ENCODE measurements at places on chromosomes 4 and X.

- no peak for DNase-seq
Measured at GRCh38 chr4:25861951-25862410, 807 bp downstream of the SEL1L3 start.

GRCh38 chrX:136204571-136204970 is 46.6 kb downstream of the MAP7D3 start:
- DNase-seq = no peak

DNA sequence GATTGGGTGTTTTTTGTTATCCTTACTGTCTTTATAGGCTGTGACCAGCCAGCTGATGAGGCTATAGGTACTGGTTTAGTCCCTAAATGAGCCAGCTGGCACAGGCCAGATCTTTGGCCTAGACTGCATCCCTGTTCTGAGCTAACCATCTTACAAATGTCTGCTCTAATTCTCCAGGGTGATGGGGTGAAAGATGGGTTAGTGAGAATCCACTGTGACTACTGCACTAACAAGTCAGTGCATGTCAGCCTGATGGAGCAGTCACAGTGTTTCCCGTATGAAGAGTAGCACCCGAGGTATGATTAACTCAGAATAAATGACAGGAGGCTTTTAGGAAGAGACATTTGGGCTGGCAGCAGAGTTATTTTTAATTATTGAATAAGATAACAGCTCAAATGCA is 181.0 kb downstream of the DCTD start:
- no peak for DNase-seq

GRCh38 chr4:149426461-149426860 is 389.2 kb downstream of the IQCM start:
- no peak for DNase-seq

- DNase-seq = no peak
Measured at GRCh38 chrX:106649523-106650428, 38.0 kb downstream of the RADX start.

DNA sequence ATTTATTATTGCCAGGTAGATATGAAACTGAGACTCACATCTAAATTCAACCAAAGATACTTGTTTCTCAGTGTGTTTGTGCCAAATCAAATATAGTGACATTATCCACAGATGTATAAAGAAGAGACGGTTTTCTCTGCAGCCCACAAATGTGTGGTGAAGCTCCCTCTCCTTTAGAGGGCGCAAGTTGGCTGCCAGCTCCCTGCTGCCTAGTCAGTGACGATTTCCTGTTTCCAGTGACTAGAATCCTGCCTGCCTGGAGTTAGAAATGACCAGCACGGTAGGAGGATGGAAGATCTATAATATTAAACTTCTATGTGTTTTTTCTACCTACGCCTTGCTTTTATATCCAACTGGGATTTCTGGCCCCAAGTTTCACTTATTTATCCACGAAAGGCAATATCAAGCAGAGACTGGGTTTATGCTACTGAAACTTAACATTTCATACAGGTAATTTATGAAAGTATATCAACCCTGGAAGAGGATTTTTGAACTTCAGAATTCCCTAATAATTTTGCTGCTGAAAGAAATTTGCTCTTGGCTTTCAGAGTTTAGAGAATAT is 1793.7 kb upstream of the TENM3 start:
- peak; percentile 78 for DNase-seq

DNA sequence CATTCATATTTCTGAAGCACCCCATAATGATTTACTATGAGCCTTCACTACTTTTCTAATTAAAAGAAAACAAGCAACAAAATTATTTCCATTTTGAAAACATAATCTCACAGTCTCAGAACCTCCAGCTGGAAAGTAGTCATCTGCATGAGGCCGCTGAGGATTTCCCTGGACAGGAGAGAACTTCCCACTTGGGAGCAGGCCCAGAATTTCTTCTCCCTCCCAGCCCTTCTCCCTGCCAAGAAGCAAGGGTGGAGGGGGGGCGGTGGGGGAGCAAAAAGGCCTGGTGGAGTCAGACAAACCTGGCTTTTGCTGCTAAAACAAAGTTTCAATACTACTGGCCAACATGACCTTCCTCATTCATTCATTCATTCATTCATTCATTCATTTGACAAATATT is 167.3 kb downstream of the PJA1 start:
- DNase-seq = no peak

GRCh38 chr4:141810038-141810711 is 173.8 kb downstream of the IL15 start:
- DNase-seq = no peak

DNA sequence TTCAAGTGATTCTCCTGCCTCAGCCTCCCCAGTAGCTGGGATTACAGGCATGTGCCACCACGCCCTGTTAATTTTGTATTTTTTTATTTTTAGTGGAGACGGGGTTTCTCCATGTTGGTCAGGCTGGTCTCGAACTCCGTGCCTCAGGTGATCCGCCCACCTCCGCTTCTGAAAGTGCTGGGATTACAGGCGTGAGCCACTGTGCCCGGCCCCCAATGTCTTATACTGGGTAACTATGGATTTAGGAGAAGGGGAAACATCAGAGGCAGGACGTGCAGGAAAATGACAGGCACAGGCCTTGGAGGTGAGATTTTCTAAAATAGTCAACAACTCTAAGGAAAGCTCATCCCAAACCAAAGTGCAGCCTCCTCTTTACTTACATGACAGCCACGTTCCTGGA is 11.1 kb upstream of the TSPYL2 start:
- no peak for DNase-seq

- DNase-seq = no peak
Measured at GRCh38 chr4:90198086-90198847, 71.1 kb downstream of the CCSER1 start.

GRCh38 chr4:121143131-121143530 is 21.0 kb downstream of the TNIP3 start:
- no peak for DNase-seq

DNA sequence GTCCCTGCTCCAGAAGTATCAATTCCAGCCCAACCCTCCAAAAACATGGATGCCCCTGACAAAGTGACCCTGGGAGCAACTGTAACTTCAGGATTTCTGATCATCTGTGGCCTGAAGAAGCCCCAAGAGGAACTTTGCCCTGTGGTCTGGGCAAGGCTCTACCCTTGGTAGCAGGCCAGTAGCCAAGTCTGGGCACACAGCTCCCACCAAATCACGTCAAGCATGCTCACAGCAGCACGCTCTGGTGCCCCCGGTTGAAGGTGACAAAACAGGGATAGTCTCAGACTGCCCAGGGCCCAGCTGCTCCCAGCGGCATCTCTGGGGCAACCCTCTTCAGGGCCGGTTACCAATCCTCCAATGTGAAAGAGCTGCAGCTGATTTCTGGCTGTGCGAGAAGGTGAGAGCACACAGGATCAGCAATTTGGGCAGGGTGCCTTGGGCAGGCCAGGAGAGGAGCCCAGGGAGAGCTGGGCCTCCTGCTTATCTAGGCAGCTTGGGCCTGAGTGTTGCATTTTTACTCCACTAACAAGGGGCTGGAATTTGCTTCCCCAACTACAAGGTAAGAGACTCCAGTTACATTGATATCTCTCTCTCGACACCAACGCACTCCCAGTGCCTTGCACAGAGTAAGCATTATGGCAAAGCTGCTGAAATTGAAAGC is 418.1 kb downstream of the BCOR start:
- DNase-seq = no peak

DNA sequence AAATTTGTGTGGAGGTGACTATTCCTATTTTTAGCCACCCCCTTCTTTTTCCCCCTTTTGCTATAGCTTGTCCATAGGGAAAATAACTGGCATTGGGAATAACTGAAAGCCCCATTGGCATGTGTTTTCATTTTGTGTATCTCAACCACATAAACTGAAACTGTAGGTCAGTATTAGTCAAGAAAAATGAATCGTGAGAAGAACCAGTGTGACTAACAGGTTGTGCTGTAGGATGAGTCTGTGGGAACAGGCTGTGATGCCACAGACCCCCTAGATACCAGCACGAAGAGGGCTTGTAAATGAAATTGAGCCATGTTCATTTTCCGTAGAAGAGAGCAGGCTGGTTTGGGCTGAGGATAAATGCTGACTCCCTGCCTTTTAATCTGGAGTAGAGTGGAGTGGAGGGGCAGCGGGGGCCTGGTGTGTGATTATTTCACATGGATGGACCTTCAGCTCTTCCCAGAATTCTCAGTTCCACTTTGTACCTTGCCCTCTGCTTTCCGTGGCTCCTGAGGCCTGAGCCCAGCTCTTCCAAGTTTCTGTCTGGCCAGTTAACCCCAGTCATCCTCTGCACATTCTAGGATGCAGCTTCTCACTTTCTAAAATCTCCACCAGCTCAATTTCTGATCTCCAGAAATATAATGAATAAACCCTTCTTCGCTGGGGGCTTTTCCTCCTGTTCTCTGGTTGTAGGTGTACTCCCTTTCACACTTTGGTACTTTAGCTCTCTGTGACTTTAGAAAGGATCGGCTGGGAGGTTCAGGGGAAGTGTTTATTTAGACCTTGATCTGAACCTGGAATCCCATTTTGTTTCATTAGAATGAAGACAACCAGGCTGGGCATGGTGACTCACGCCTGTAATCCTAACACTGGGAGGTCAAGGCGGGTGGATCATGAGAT is 37.3 kb downstream of the DCUN1D4 start:
- no peak for DNase-seq

GRCh38 chr4:82618103-82618720 is 56.4 kb upstream of the TMEM150C start:
- DNase-seq = no peak

GRCh38 chr4:184807256-184807655 is 18.5 kb downstream of the ACSL1 start:
- no peak for DNase-seq

DNA sequence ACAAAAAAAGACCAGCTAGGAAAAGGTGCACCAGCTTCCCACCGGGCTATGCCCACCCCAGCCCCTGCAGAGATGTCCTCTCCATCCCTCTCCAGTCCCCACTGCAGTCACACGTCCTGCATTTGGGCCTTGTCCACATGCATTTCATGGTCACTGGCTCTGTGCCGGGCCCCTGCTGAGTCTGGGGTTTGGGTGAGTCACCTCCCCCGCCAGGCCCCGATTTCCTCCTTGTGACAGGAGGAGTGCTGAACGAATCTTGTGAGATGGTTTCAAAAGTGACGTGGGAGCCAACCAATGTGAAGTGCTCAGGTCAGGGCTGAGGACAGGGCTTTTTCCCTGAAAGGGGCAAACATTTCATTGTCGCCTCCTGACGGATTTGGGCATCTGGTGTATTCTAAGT is 7.1 kb downstream of the CPZ start:
- no peak for DNase-seq

DNA sequence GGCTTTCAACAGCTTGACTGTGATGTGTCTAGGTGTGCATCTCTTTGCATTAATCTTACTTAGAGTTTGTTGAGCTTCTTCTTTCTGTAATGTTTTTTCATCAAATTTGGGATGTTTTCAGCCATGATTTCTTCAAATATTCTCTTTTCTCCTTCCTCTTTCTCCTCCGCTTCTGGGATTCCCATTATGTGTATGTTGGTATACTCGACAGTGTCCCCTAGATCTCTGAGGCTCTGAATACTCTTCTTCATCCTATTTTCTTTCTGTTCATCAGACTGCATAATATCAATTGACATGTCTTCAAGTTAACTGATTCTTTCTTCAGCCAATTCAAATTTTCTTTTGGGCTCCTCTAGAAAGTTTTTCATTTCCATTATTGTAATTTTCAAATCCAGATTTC is 25.9 kb downstream of the STPG2 start:
- DNase-seq = no peak

DNA sequence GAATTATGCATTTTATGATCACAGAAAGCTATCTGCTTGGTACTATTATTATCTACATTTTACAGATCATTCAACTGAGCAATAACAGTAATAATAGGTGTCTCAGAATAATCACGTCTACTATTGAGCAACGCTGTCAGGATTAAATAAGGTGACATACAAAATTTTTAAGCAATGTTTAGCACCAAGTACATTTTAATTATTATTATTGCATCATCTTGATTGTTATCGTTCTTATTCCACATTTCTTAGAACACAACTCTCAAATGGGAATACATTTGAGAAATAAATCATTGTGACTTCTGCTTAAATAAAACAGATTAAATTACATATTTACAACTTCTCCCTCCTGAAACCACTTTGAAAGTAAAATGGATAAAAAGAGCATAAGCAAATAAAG is 1083.5 kb upstream of the ADGRL3 start:
- DNase-seq = no peak

GRCh38 chrX:111520506-111520905 is 9.1 kb downstream of the SERTM2 start:
- DNase-seq = no peak

DNA sequence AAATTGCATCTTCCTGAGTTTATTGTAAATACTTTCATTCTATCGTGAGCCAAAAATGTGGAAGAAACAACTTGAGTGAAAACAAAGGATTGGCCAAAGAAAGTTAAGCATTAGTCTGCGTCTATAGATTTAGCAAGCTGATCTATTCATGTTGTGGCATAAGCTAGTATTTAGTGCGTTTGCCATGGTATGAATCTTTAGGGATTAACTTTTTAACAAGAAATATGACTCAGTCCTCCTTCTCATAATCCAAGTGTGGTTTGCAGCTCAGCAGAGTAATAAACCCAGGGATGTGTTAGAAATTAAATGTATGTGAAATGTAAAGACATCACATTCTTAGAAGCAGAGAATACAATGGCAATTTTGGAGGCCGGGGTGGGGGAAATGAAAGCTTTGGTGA is 1110.9 kb downstream of the NLGN4X start:
- DNase-seq = no peak

DNA sequence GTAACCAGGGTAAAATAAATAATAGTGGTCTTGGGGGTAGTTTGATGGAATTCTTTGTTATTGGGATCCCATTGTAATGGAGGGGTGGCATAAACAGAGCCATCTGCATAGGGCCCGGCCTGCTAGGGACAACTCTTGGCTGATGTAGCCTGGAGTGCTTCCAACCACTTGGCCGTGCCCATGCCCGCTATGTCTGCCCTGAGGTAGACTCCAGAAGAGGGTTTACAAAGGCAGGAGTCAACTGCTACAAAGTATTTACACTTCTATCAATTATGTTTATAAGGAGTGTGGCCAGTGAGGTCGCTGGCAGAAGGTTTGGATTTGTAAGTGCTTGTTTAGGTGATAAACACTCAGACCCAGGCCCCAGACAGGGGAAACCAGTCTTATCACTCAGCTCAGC is 8.1 kb downstream of the RASL11B start:
- DNase-seq = no peak

DNA sequence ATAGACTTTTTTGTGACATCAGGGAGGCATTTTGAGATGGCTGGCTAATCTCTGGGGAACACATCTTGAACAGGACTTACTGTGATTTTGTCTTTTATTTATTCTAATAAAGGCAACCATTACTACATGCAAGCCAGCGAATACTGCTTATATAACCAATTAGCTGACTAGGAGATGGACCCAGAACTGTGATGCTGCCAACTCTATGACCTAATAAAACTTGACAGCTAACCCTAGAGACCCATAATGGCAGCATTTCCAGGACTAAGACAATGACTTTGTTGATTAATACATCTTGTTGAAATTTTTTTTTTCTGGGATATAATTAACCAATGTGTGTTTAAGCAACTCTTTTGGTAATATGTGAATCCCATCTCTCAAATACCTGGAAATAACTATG is 584.6 kb downstream of the PRR32 start:
- no peak for DNase-seq
